ENCODE measurements at places on chromosomes 2 and 18. TPM values are rescaled to one million over a fixed set of nuclear protein-coding genes. Genes with fewer than 3 reads are reported as not detected.

DNA sequence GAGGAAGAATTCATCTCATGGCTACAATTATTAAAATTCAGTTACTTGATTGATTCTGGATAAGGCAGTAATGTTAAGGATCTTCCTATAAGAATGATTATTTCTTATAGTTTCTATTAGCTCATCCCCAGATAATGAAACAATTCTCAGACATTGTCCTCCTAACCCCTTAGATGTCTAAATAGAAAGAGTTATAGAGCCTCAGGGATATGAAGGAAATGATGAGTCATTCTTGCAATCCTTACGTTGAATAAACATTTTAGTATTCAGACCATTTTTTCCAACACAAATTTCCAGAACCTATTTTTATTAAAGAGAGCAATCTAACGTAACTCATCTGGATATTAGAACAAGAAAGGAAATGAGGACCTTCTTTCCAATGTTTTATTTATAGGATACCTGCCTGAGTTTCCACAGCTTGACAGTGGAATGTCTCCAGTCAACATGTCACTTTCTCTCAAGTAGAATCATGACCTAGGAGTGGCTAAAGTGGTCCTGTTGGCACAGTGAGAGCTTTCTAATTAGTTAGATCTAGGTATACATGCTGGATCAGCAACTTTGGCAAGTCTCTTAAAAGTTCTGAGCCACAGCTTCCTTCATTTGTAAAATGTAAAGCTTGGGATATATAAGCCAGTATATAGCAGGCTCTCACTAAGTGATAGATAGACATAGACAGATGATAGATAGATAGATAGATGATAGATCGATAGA is 88.0 kb upstream of the RAB27B start:
- DNase-seq = no peak

GRCh38 chr2:114754907-114755563 is 312.6 kb downstream of the DPP10 start:
- DNase-seq = no peak

- no peak for DNase-seq
These were observed 13.4 kb downstream of the IL1R1 start for GRCh38 chr2:102155703-102156515.

DNA sequence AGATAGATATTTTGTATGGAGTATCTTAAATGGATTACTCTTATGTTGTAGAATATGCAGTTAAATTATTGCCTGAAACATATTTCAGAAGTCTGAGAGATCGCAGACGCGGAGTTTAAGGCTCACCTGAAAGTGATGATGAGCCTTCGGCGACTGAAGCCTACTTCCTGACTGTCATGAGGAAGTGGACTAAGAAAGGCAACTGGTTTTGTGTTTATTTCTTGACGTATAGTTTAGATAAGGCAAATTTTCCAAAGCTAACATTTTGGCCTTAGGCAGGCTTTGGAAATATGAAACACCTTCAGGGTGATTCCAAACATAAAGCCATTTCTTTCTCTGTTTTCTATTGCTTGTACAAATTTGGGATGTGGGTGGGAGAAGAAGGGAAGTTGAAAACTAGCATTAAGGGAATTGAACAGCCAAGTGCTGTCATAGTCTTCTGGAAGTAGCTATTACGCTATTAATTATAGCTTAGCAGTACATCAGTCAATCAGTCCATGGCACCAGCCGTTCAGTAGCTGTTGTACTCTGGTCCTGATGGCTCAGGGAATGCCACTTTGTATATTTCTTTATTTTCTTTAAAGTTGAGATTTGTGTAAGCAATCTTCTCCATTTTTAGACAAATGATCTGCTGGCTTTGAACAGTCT is 1.5 kb downstream of the GRHL1 start:
- no peak for DNase-seq

Gene AKAIN1
- total RNA-seq = not detected

Gene UGT1A3
- not detected for total RNA-seq

Gene CDCA7
- total RNA-seq = 6.3 TPM

GRCh38 chr2:199727306-199727705 is 123.7 kb downstream of the FTCDNL1 start:
- DNase-seq = no peak

DNA sequence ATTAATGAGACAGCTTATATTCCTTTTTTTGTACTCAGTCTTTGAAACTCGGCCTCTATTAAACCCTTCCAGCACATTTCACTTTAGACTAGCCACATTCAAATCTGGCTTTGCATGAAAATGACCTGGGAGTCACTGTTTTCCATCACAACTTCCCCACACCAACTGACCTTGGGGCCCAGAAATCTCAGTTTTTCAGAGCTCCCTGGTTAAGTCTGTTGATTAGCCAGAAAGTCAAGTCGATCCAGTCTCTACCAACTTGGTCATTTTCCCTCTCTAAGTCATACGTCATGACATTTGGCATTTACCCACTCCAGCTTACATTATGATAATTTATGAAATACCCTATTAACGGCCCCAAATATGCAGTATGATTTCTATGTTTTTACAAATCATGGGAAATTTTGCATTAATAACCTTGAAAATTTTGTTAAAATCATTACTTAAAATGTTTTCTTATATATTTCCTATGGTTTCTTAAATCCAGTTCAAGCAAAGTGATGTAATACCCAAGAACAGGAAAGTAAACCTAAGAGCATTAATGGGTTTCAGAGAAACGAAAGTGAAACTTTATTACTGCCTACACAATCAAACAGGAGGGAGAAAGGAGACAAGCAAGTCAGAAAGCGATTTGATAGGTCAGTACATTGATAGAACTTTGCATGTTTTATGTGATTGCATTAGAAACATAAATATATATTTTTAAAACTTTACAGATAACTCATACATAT is 77.1 kb downstream of the SPATS2L start:
- DNase-seq = no peak

DNA sequence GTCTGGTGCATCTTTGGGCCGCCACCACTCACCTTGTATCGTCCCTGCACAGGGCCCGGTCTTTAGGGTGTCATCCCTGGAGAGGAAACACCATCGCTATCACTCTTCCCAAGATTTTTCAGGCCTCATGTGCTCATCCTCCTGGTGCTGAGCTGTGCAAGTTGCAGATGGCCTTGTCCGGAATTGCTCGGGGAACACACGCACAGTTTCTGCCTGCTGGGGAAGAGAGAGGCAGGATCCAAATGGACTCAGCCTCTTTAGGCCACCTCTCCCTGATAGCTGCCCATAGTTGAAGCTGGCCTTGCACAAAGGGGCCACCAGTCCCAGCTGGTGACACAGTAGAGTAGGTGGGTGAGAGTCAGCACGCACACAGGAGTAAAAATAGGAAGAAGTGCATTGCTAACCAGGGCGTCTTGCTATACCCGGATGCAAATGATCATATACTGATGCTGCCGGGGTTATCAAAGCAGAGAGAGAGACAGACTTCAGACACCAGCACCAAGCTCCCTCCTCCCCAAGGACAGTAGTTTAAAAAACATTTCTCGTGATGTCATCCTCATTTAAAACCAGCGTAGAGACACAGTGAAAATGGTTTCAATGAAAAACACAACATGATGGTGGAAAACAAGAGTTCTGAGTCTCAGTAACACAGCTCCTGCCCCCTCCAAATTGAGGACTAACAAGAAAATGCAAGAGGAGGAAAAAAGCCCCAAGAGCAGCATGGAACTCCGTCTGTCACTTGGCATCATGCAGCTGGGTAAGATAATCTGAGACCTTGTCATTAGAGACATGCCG is 147.5 kb upstream of the NCK2 start:
- DNase-seq = no peak

DNA sequence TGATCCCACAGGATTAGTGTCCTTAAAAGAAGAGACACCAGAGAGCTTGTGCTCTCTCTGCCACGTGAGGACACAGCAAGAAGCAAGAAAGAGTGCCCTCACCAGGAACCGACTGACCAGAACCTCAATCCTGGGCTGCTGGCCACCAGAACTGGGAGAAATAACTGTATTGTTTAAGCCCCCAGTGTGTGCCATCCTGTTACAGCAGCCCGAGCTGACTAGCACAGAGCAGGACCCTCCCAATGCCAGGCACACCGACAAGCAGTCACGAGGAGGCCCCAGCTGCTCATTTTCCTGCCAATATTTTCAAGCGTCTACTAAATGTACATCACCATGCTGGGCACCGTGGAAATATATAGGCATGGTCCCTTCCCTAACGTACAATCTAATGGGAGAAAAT is 17.1 kb downstream of the FAM178B start:
- no peak for DNase-seq

- DNase-seq = no peak
These were observed 89.4 kb upstream of the MCFD2 start for GRCh38 chr2:47004905-47005495.

DNA sequence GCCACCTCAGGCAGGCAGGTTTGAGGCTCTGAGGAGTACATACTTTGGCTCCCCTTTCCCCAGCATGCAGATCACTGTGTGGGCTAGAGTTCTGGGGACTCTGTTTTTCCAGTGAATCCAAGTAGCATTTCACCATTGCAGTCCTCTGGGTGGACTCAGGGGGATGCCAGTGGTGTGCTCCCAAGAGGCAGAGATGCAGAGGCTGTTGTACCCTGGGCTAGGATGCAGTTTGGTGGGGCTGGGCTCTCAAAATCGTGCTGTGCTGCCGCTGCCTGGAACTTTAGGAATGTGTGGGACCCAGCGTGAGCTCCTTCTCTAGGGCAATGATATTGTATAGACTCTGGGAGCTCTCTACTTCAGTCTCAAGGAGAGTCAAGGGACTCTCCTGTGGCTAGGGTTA is 104.9 kb downstream of the MYO3B start:
- DNase-seq = no peak

DNA sequence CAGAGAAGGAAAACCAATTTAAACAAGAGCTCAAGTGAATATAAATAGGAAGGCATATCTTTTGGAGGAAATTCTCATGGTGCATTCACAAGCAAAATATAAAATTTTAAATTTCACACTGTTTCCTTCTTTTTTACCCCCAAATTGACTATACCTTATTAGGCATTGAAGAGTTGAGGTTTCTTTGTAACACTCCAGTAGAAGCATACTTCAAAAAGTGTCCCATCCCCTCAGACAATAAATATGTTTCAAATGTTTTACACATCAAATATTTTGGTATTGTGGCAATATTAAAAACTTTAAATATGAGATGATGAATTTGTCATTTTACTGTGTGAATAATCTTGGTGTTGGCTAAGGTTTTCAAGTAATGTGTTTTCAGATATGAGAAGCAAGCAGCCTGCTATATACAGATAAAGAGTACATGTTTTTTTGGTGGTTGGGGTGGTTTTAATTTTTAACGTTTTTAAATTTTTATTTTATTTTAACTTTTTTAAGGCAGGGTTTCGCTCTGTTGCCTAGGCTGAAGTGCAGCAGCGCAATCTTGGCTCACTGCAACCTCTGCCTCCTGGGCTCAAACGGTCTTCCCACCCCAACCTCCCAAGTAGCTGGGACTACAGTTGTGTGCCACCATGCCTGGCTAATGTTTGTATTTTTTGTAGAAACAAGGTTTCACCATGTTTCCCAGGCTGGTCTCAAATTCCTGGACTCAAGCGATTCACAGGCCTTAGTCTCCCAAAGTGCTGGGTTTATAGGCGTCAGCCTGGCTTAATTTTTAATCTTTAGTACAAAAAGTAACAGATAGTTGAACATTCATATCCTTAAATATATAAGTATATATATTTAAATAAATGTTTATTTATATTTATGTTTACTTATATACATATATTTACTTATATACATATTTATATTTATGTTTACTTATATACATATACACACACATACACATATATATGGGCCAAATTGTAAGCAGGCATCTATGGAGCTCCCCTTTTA is 36.5 kb upstream of the DLX1 start:
- no peak for DNase-seq

GRCh38 chr2:157367704-157368103 is 42.1 kb upstream of the ERMN start:
- no peak for DNase-seq

DNA sequence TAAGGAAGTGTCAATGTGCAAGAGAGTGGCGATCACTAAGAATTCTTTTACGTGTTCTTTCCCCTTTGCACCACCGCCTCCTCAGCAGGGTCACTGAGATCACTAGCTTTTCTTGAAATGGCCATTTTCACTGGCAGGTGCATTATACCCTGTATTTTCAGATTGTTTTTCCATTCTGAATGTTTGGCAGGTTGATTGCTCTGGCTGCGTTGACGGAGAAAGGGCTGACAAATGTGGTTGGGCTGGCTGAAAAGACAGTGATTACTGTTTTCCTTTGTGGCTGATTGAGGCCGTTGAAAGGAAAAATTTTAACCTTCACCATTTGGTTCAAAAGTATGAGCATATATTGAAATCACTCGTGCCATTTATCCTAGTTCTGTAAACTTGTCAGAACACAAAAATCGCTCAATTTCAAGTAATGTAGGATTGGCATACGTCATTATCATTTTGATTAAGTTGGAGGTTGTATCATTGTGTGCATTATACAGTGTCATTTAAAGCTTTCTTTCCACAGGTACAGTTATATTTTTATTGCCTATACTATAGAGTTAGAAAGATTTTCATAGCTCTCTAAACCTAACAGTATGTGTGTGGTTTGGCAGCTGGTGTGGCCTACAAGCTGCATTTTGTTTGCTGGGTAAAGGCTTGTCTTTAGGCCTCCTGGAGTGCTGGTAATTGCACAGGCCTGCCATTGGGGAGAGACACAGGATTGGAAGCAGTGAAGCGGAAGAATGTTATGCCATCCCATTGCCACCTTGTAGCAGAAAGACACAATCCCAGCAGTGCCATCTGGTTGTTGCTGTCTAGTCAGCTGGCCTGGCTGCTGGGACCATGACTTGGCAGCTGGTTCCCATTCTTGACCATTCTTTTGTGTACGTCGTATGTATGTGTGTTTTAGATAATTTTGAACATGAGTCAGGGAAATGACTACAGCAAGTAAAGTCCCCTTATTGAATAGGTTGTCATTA is 36.7 kb downstream of the DYNC1I2 start:
- no peak for DNase-seq

Gene TMEFF2
- total RNA-seq = not detected

Gene WNT10A
- total RNA-seq = not detected

Gene RAB12
- total RNA-seq = 61.5 TPM

Measured in glomerular endothelial cell (primary cell).